GM20000 (cell line): ENCODE measurements at places on chromosomes 4 and X.

DNA sequence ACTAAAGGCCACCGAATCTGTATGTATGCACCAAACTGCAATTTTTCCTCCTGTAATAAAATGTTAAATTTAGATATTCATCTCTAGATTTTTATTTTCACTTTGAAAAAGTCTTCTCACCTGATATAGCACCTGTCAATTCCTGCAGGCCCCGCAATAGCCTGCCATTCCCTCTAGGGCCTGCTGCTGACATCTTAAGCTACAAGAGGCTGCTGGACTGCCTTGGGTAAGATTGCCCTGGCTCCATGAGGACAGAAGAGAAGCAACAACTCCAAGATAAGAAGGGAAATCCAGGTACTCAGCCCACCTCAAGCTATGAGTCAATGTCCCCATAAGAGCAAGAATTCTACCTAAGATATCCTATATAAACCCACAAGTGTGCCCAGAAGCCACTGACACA lies 230.2 kb upstream of the AGTR2 start:
- DNase-seq: no peak

DNA sequence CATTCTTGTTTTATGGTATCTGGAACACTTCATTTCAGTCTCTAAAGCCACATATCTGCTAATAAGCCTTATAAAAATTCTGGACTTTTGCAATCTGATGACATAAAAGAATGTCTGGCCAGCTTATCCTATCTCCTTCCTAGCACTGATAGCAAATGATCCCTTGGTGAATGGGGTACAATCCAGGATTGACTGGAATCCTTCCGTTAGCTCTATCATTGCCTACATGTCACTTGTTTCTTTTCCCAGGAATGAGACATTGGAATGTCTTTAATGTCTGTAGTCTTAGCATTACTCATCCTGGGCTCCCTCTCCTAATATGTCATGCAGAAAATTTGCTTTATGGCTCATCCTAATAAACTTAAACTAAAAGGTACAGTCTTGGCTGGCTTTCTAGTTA lies 14.8 kb upstream of the PABPC4L start:
- no peak for DNase-seq

- DNase-seq: no peak
These were observed 372.6 kb downstream of the OPHN1 start for GRCh38 chrX:68060506-68061205.

DNA sequence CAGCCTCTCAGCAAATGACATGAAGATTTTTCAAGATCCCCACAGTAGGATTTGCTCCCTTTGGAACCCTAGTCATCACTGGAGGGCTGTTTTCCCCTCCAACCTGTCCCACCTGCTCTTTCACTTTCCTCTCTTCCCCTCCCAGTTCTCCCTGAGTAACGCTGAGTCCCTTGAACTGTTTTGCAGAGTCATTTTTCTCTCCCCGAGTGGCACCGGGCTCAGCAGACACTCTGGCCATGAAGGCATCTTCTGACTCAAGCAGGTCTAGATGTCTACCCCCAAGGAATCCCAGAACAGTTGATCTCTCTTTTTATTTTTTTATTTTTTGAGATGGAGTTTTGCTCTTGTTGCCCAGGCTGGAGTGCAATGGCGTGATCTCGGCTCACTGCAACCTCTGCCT lies 52.2 kb downstream of the HTRA3 start:
- no peak for DNase-seq

DNA sequence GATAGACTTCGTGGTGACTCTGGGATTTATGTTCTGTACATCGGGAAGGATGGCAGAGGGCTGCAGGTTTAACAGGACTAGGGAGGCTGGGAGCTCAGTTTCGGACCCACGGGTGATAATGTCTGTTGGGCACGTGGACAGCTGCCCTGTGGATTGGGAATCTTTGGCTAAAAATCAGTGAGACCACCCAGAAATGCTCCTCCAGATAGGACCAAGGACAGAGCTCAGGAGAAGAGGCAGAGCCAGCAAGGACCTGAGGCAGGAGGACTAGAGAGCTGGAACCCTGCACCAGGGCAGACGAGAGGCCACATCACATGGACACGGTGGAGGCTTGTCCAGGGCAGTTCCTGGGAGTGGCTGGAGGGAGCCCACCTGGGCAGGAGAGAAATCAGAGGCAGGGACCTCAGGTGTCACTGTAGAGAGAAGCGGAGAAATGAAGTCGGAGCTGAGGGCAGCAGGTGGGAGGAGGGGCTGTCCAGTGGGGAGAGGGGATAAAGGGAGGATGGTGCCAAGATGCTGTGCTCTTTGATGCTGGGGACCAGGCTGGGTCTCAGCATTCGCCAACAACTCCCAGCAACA lies 79.2 kb downstream of the CPZ start:
- no peak for DNase-seq

- DNase-seq: no peak
These were observed 263.4 kb downstream of the GRIA3 start for GRCh38 chrX:123447506-123447905.

- DNase-seq: no peak
These were observed 22.2 kb downstream of the APBB2 start for GRCh38 chr4:41192136-41192535.

GRCh38 chrX:121052122-121052521 lies 4.7 kb downstream of the GLUD2 start:
- DNase-seq: no peak

DNA sequence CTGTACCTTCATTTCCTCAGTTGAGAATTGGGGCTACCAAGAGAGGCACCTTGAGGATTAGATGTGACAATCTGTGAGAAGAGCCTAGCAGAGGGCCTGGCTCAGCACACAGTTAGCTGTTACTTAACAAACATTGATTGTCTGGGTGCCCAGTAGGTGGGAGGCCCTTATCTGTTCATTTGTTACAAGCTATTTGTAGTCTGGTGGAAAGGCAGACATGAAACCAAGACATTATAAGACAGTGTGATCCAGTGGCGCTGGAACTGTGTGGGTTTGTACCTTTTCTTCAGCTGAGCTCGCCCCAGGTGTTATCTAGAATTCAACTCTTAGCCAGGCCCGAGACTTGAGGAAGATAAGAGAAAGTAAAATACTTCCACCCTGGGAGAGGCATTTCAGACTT lies 16.9 kb downstream of the AKAP4 start:
- no peak for DNase-seq

DNA sequence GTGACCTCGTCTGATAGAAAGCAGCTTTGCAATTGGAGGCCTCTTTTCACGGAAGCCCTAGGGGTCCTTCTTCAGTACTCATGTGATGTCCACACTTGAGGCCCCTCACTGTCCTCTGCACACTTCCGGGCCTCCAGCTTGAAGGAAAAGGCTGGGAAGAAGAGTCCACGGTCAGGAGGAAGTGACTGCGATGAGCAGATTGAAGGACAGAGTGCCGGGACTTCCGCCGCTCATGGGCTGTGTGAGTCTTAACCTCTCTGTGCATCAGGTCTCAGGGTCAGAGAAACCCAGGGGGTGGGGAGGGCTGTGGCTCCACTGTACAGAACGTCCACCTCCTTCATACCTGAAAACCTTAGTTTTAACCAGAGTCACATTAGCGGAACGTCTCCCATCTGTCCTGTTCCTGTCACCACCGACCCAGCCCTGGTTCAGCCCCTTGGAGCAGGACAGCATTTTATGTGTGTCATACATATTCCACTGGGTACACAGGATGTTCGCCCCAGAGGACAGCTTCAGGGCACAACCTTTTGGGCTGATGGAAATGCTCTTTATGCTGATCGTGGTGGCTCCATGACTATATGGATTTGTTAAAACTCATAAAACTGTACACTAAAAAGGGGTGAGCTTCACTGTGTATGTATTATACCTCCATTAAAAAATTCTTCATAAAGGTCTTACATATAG lies 51.0 kb upstream of the SORCS2 start:
- DNase-seq: no peak

DNA sequence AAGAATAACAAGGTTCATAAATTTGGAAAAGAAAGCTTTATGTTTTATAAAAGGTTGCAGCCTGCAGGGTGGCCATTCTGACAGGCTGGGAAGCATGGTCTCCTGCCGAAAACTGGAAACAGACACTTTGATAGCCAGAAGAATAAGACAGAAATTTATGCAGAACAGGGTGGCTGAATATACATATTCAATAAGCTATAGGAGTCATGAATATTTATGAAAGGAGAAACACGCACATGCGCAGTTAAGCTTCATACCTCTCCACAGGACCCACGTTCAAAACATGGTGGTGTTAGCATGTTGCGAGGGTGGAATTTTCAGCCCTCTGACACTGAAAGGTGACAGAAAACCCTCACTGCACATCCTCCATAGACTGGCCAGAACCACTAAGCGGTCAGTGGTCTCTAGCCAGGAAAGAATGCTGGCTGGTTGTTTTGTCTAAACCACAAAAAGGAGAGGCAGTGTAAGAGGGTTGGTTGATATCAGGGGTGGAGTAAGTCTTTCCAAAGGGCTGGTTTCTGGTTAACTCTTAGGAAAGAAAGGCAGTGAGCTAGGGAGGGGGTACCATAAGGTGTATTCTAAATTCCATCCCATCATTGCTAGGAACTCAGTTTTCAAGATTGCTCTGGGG lies 58.2 kb downstream of the ANXA10 start:
- no peak for DNase-seq

DNA sequence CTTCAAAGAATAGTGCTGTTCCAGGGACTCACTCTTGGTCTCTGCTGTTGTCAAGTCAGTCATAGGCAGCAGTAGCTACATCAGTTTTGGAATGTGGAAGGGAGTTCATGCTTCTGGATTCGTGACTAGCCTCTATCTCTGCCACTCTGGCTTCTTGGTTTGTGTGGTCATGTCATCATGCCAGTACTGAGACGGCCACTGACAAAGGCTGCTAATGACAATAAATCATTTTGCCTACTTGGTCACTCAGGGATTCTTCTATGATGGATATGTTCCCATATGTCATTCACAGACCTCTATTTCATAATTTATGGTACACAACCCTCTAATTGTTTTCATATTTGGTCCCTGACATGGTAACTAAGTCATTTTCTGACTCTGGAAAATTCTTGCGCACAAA lies 450.8 kb upstream of the BOD1L1 start:
- no peak for DNase-seq

GRCh38 chr4:41561244-41561643 lies 23.3 kb downstream of the LIMCH1 start:
- DNase-seq: no peak

DNA sequence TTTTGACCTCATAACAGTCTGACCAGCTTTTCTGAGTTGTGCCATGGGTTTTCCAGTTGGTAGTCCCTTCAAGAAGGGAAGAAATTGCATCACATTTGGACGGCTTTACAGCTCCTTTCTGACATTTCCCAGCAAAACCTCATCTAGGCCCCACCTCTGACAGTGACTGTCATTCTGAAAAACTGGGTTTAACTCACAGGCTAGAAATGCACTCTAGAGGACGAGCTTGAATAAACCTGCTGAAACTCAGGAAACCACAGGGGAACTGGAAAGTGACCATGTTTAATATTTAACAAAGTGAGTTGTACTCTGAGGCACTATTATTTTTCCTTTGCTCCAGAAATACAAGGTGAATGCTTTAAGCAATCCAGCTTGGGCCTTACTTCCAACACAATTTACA lies 434.3 kb upstream of the RASGEF1B start:
- DNase-seq: peak; percentile 26

- no peak for DNase-seq
These were observed 56.7 kb upstream of the SLC7A11 start for GRCh38 chr4:138298866-138299265.

DNA sequence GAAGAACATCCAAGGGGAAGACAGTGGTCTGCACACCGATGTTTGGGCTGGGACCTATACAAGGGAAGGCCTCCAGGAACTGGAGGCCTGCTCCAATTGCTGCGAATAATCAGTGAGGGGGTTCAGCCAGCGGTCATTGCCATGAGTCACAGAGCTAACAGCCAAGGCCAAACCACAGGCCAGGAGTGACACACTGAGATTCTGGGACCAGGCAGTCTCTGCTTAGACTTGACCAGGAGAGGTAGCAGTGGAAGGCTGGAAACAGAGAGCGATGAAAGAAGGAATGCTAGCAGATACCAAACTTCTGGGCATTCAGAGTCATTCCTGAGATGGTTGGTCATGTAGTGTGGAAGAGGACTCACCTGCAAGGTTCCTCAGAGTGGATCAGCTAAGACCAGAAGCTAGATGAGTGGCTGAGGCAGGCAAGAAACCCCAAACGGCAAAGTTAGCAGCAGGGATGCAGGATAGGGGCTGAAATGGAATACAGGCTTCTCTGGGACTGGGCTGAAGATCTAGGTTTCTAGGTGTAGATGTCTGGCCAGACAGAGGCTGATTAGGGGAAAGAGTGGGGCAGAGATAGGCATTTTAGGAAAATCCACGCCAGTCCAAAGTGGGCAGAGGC lies 54.7 kb downstream of the CNGA2 start:
- DNase-seq: no peak

DNA sequence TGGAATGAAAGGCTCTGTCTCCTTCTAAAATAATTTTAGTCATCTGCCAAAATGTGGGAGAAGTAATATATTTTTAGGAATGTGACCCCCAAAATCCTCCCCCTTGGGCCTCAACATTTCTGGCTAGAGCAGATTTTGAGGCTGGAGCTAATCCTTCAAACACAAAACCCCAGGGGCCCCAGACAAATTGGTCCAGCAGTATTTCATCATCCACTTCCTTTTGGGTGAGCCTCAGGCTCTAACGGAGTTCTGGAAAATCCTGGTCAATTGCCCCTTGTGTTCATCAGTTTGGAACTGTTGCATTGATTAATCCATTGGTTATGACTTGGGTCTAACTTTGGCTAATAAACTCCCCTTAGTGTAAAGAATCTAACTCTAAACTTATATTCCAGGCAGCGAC lies 67.4 kb upstream of the PCDH19 start:
- DNase-seq: no peak

DNA sequence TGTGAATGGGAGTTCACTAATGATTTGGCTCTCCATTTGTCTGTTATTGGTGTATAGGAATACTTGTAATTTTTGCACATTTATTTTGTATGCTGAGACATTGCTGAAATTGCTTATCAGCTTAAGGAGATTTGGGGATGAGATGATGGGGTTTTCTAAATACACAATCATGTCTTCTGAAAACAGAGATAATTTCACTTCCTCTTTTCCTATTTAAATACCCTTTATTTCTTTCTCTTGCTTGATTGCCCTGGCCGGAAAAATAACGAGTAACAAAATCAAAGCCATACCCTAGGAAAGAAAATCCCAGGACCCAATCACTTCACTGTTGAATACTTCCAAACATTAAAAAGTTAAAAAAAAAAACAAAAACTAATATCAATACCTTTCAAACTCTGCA lies 67.7 kb upstream of the UGT2B4 start:
- no peak for DNase-seq

GRCh38 chr4:164446516-164446915 lies 307.4 kb upstream of the SMIM31 start:
- DNase-seq: no peak

- DNase-seq: no peak
These were observed 21.9 kb upstream of the GABRE start for GRCh38 chrX:151996347-151996746.

DNA sequence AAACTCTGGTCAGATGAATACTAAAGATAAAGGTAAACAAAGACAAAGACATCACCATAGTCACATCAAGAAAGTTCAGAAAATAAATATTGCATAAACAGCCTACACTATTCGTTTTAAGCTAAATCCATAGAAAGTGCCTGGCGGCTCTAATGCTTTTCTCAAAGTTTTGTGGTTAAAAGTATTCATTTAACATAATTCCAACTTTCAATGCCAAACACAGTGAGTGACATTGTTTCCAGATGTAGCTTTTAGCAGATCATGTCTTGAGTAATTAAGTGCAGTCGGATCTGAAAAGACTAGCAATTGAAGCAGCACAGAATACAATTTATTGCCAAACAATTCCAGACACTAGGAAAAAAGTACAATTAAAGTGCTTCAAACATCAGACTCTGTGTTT lies 287.1 kb upstream of the ADGRL3 start:
- no peak for DNase-seq
